ENCODE measurements at places on chromosomes 1 and 21.

- peak; percentile 55 for DNase-seq
Observed at GRCh38 chr1:8477166-8477982, 159.5 kb downstream of the SLC45A1 start.

GRCh38 chr1:171355727-171356126, 41.7 kb downstream of the FMO4 start:
- DNase-seq, result peak; percentile 17

DNA sequence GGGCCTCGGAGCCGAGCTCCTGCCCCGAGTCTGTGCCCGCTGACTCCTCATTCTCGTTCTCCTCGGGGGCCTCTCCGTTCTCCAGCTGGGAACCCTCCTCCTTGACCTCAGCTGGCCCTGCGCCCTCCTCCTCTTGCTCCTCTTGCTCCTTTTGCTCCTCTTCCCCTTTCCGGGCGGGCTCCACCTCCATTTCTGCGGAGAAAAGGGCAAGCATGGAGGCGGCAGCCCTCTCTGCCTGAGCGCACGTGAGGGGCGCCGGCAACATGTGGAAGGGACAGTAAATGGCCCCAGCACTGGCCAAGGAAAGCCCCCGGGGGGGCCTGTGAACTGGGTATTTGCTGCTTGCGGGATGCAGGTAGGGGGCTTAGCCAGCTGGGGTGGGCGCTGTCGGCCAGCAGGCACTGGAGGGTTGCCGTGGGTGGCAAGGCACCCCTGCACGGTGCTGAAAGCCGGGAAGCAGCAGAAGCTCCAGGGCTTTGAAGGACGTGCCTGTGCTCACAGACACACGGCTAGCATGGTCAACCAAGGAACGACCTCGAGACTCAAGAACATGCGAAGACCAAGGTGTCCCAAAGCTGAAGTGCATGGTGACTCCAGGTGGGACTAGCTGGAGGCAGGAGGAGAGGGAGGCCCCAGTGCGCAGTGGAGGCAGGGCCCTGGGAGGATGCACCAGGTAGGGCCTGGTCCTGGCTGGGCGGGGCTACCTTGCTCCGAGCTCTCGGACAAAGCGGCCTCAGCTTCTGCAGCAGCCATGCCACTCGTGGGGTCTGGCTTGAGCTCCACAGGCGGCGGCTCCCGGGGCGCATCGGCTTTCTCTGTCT, 30.7 kb downstream of the ZBTB17 start:
- DNase-seq, result no peak

DNA sequence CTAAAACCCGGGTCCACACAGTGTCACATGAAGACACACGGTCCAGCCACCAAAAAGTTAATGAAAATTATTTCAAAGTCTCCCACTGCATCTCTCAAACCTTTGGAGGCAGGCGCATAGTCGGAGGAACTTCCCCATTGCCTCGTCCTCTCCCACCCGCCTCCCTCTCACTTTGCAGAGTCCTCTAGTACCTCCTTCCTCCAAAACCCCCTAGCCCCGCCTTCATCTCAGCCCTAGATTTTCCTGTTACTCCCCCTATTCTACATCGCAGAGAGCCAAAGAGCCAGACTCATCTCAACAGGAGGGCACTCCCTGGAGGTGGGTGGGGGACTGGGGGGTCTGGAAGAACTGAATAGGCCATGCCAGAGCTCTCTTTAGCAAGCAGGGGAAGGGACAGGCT, 79.3 kb downstream of the DISP3 start:
- no peak for DNase-seq

GRCh38 chr1:116971965-116972673, 29.4 kb upstream of the CD101 start:
- peak; percentile 50 for DNase-seq

DNA sequence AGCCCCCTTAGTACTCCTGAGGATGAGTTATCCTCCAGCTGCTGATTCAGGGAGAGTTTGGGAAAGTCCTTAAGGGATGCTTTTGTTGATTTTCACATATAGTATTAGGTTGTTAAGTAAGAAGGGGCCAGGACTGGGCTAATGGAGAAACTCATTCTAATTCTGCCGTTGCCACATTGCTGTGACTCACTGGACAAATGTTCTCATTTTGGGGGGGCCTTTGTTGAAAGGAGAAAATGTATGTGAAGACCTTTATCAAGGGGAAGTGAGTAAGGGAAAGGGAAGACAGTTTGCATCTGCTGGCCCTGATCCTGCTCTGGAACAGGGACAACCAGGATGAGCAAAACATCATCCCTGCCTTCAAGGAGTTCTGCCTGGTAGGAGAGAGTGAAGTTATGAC, 123.2 kb upstream of the FGGY start:
- peak; percentile 88 for DNase-seq

DNA sequence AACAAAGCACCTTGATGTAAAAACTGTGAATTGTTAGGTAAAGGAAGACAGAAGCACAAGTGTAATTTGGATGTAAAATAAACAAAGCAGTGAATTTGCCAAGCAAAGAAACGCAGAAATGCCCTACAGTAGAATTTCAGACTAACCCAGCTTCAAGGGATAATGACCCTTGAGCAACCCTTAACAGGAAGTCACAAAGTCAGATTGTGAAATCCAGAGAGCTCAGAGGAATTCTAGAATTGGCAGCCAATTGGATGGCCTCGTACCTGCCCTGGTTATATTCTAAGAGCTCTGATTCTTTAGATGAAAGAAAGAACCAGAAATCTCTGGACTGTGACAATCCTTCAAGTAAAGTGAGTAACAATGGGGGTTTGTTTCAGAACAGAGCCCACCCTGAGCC, 152.7 kb upstream of the CHRM3 start:
- DNase-seq, result no peak

DNA sequence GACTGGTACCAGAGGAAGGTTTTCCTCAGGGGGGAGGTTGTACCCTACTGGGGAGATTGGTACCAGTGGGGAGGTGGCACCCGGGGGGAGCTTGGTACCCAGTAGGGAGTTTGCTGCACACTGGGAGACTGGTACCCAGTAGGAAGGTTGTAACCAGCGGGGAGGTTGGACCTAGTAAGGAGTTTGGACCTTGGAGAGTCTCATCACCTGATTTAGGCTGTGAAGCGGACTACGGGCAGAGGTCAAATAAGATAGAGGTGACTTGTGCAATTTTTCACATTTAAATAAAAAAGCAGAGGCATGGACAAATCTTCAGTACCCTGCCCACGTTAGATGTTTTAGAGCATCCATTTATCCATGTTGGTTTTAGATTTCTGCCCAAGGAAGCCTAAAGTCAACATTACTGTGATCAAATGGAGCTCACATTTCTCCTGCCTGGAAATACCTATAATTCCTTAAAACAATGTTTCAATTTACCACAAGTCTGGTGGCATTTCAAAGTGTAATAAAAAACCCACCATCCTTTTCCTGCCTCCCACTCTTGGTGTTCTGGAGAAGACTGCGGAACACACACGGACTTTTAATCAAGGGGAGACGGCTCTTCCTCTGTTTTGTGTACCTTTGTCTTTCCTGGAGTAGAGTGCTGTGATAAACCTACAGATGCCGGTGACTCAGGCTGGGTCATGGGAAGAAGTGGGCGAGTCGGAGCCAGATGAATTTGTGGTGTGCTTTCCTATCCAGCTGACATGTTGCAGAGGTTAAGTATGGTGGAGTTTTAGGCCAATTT, 36.2 kb upstream of the MRPS6 start:
- peak; percentile 31 for DNase-seq

- no peak for DNase-seq
Observed at GRCh38 chr1:218401998-218402785, 57.1 kb downstream of the TGFB2 start.

DNA sequence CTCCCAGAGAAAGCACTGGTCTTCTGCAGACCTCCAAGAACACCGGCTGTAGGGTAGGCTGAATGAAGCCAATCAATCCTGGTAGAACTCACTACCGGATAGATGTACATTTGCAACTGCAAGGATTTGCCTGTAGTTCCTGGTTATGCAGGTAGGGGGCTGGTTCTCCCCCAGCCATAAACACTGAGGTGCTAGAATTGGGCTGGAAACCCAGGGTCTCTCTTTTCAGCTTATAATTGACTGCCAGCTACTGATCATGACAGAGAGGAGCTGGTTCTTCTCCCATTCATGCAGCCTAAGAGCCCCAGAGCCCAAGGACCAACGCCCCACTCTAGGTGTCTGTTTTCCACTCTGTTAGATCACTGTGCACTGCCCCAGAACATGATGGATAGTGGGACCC, 21.5 kb upstream of the MTARC2 start:
- DNase-seq, result no peak

GRCh38 chr1:8077120-8077573, 51.0 kb upstream of the ERRFI1 start:
- DNase-seq, result peak; percentile 99

GRCh38 chr1:116605315-116605714, 34.5 kb upstream of the CD58 start:
- no peak for DNase-seq

GRCh38 chr1:232404981-232405731, 224.8 kb downstream of the SIPA1L2 start:
- DNase-seq, result no peak

GRCh38 chr1:199396456-199396855, 631.1 kb upstream of the NR5A2 start:
- no peak for DNase-seq

GRCh38 chr1:172219966-172220365, 200.5 kb upstream of the C1orf105 start:
- DNase-seq, result no peak

DNA sequence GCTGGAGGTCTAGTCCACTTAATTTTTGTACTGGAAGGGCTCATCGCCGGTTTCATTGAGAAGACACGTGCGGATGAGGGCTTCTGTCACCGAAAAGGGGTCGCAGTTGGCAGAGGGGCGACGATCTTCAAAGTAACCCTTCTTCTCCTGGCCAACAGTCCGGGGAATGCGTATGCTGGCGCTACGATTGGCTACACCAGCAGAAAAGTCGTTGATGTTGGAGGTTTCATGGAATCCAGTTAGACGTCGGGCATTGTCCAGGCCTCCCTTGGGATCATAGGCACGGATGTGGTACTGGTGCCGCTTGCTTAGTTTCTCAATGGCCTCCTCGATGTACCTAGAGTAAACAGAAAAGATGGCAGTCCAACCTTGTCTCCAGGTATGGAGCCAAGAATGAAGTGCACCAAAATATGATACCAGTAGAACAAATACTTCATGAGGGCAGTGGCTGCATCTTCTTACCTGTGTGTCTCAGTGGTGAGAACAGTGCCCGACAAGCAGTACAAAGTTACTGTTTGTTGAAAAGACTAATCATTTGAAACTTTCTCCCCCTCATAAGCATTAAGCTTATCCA, 7.1 kb downstream of the GLUL start:
- DNase-seq, result no peak

GRCh38 chr1:28853093-28853742, 41.2 kb downstream of the OPRD1 start:
- DNase-seq, result no peak

DNA sequence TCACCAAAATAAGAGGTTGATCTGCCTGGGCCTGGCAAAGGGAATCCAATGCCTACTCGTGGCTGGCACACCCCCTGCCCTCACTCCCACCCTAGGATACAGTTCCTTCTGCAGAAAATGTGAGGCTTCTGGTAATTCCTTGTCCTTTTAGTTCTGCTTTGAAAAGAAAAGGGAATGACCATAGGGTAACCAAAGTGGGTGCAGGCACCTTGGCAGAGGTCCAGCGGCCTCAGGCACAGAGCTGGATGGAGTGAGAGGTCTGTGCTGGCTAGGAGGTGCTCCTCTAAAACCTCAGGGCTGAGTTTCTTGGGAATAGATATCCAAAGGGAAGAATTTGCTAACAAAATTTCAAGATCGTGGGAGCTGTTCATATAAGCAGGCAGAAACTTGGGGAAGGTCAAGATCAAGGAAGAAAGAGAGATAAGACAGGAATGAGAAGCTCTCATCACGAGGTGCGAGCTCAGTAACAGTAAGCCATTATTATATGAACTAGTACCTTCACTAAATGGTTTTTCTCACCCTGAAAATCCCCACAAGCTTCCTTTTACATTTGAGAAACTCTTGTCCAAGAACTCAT, 293.1 kb upstream of the LYPLAL1 start:
- DNase-seq, result peak; percentile 61

All from cardiac fibroblast (primary cell).